ENCODE measurements at places on chromosomes 1 and 21. TPM values are rescaled to one million over a fixed set of nuclear protein-coding genes. Genes with fewer than 3 reads are reported as not detected.

- no peaks in the 10 kb centered on the region for H3K27me3 ChIP-seq
- no peak overlapping the region for H3K27ac ChIP-seq
- H3K4me1 ChIP-seq = peaks cover 53% of the 10 kb centered on the region
Measured at GRCh38 chr1:232593717-232594502, 36.0 kb downstream of the SIPA1L2 start.

DNA sequence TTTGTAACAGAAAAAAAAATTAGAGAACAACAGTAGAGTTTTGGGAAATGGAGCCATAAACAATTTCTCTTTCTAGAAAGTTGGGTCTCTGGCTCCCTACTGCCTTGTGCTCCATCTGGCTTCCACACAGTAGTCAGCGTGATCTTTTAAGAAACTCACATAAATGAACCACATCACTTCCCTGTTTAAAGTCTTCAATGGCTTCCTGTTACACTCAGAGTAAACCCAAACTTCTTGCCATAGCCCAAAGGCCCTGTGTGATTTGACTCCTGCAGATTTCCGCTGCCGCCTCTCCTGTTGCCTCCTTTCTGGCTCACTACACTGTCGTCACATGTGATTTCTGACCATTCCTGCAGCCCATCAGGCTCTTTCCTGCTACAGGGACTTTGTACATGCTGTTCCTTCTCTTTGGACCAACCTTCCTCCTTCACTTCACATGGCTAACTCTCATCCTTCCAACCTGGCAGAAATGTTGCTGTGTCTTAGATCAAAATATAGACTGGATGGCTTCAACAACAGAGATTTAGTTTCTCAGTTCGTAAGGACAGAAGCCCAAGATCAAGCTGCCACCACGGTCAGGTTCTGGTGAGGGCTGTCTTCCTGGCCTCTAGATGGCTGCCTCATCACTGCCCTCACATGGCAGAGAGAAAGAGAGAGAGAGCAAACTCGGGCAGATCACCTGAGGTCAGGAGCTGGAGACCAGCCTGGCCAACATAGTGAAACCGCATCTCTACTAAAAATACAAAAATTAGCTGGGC, 34.0 kb downstream of the OPRD1 start:
- H3K36me3 ChIP-seq = no peaks in the 10 kb centered on the region
- H3K4me3 ChIP-seq = no peak overlapping the region
- no peak overlapping the region for H3K27ac ChIP-seq
- no peaks in the 10 kb centered on the region for H3K4me1 ChIP-seq
- no peak for DNase-seq

Gene DNAJC8
- 65.4 TPM for total RNA-seq

- no peaks in the 10 kb centered on the region for H3K36me3 ChIP-seq
- peaks cover 23% of the 10 kb centered on the region for H3K4me1 ChIP-seq
- DNase-seq = no peak
- H3K27me3 ChIP-seq = no peaks in the 10 kb centered on the region
- no peak overlapping the region for H3K4me3 ChIP-seq
- no peak overlapping the region for H3K27ac ChIP-seq
Measured at GRCh38 chr1:25684216-25684965, 67.8 kb downstream of the MAN1C1 start.

Gene AK2
- total RNA-seq = 106 TPM

Gene TMPRSS3
- total RNA-seq = 4.1 TPM

- H3K36me3 ChIP-seq = no peaks in the 10 kb centered on the region
- H3K4me1 ChIP-seq = peaks cover 7% of the 10 kb centered on the region
- DNase-seq = no peak
- H3K27ac ChIP-seq = no peak overlapping the region
Measured at GRCh38 chr1:119873135-119874015, 22.9 kb downstream of the ADAM30 start.
